Activated T-helper 1 cell treated with anti-CD3 and anti-CD28 coated beads, Interleukin-2, amount 50 U/mL, for 16 hours (primary cell): ENCODE measurements at places on chromosomes 7 and 10.
A peak's percentile ranks its signal among the peaks of the same experiment; 100 is the strongest.

DNA sequence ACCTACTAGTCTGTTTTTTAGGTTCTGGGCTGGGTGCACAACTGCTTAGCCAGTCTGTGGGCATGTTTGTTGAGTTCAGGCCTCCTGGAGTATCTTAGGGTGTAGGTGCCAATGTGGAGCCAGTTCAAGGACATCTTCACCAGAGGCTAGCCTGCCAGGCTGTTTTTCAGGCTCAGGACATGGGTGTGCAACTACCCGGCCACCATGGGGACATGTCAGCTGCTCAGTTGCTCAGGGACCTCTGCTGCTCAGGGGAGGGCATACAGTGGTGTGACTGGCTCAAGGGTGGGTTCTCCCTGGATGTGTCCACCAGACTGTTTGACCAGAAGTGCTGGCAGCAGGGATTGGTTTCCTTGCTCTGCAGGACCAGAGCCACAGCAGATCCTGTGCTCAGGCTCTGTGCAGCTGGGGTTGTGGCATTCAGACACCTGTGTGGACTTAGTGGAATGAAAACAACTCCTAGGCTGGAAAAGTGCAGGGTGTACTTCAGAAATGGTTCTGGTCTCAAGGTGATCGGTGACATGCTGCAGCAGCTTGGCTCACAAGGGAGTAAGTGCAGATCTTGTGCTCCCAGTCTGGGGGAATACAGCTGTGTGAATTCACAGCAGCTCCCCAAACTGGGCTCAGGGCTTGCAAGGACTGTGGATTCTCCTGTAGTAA, 44.8 kb downstream of the PALS2 start:
- DNase-seq = no peak

GRCh38 chr7:27640884-27641574, 21.7 kb downstream of the HIBADH start:
- no peak for DNase-seq

- DNase-seq = peak; percentile 25
Measured at GRCh38 chr7:144818511-144818910, 17.3 kb downstream of the TPK1 start.

DNA sequence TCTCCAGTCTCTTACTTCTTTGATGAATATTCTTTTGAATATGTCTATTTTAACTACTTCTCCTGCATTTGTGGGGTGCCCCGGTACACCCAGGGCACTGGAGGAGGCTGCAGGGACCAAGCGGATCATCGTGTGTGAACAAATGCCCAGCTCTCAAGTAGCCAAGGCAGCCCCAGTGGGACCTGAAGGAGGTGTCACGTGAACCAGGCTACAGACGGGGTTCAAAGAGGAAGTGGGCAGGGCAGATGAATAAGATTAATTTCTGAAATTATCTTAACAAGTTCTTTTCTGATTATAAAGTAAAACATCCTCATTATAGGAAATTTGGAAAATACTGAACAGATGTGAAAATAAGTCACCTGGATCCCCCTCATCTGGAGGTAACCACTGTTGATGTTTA, 78.4 kb upstream of the DUSP5 start:
- no peak for DNase-seq

- DNase-seq = no peak
Measured at GRCh38 chr7:80775482-80775881, 137.0 kb downstream of the CD36 start.

DNA sequence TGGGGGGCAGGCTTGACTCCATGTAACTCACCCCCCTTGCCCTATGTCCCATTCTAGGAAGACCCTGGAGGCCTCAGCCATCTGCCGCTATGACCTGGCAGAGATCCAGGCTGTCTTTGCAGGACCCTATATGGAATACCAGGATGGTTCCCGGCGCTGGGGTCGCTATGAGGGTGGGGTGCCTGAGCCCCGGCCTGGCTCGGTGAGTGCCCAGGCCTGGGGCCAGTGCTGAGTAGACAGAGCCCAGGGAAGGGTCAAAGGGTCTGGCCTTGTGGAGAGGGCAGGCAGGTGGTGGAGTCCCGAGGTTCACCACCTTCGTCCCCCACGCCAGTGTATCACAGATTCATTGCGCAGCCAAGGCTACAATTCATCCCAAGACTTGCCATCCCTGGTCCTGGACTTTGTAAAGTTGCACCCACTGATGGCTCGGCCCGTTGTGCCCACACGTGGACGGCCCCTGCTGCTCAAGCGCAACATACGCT, 7.5 kb downstream of the MRPL43 start:
- no peak for DNase-seq

DNA sequence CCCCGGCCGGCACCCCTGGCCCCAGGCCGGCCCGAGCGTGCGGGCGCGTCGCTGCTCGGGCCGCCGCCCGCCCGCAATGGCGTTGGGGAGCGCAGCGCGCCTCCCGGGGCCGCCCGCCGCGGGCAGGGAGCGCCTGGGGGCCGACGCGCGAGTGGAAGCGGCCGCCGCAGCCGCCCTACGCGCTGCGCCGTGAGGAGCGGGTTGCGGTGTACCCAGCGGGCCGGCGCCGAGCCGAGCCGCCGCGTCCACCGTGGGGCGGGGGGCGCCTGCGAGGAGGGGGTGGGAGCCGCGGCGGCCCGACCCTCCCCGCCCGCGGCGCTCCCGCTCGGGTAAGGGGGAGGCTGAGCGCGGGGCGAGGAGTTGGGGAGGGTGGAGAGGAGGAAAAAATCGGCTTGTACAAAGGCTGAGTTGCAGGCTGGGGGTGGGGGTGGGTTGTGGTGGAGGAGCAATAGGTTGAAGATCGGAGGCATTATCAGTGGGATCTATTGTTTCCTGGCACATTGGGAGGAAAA, 473 bp downstream of the PPP1R9A start:
- no peak for DNase-seq

GRCh38 chr10:53023411-53023810, 250.8 kb upstream of the MBL2 start:
- no peak for DNase-seq

DNA sequence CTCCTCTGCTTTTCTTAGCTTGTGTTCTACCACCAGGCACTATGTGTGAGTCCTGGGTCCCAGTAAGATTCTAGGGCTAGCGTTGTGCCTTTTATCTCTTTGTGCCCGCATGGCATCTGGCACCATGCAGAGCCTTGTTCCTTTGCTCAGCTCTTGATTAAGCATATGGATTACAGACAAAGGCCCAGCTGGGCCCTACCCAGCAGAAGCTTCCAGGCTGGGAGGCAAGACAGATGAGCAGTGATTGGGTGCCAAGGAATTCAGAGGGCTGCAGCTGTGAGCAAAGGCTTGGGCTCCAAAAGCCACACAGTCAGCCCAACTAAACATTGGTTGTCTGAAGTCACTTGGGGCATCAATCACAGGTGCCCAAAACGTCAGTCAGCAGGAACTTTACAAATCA, 2.0 kb downstream of the ACSM6 start:
- DNase-seq = no peak

DNA sequence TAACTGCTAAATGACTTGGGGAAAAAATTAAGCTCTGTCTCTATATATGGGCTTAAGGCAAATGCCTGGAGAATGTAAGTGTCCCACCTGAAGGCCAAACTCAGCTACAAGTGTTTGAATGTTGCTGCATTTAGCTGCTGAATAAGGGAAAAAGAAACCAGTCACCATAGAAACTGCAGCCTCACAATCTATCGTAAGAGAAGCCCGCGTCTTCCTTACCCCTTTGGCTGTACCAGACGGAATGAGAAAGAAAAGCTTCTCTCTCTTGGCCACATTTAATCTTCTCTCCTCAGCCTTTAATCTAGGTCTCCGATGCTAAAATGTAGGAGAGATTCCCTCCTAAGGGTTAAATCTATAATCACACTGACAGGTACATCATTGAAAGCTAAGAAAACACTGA, 147.2 kb downstream of the SFMBT2 start:
- no peak for DNase-seq

DNA sequence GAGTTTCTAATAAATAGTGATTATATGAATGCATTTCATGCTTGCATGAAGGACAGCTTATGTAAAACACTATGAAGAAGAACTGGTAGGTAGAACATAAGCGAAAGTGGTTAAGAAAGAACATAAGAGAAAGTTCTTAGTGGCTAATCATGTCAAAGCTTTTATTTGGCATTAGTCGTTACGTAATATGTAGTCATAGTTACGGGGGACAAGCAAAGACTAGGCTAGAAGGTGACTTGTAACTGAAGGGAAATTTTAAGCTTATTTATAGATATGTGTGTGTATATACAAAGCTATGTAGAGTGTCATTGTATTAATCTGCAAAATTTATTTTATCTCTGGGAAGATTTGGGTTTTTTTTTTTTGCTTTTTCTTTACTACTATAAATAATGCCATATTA, 36.9 kb downstream of the CAPZA2 start:
- DNase-seq = no peak

GRCh38 chr7:114294036-114294435, 120.6 kb upstream of the FOXP2 start:
- no peak for DNase-seq

DNA sequence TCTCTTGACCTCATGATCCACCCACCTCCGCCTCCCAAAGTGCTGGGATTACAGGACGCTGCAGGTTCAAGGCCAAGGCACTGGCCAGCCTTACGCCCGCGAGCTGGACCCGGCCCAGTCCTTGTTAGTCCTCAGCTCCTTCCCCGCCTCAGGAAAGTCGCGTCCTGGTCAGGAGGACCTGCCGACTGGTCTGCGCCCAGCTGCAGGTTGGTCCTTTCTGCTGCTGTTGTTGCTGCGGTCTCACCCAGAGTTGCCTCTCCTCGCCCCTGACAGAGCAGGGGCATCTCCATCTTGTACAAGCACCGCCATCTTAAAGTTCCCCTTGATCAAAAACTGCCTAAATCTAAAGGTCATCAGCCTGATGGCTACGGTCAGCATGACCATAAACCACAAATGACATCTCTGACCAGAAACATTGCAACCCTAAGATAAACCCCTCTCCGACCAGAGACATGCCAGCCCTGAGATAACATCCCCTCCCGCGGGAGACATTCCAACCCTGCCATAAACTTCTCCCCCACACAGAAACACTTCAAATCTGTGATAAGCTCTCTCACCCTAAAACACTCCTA, 13.9 kb upstream of the BMS1 start:
- no peak for DNase-seq

DNA sequence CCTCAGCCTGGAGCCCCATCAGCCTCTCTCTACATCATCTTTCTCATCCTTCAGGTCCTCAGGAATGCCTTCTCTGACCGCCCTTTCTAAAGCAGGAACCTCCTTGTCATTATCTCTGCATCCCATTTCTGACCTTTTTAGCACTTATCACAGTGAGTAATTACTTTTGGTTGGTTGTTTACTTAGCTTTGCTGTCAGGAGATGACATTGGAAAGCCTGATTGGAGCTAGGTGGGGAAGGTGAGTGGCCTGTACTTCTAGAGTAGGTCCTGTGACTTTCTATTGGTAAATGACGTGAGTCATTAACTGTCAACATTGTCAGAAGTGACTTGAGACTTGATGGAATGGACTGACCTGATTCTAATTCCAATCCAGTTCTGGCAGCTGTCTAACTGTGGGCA, 9.3 kb upstream of the SLC25A13 start:
- DNase-seq = no peak

GRCh38 chr10:43912469-43912868, 263.8 kb upstream of the ZNF32 start:
- no peak for DNase-seq
